ENCODE measurements at places on chromosomes 7 and 10. TPM values are rescaled to one million over a fixed set of nuclear protein-coding genes. Genes with fewer than 3 reads are reported as not detected.

ITPRIP gene
- 66.7 TPM for total RNA-seq

OR13A1 gene
- total RNA-seq = not detected

FZD8 gene
- 8.7 TPM for total RNA-seq

RPP30 gene
- total RNA-seq = 45.3 TPM

ABCB4 gene
- not detected for total RNA-seq

LLCFC1 gene
- total RNA-seq = not detected

CHAT gene
- not detected for total RNA-seq

MYH16 gene
- total RNA-seq = 0.51 TPM

IFIT2 gene
- 3.6 TPM for total RNA-seq

ZSCAN21 gene
- total RNA-seq = 10.5 TPM

ITPRID1 gene
- total RNA-seq = not detected

NXPH1 gene
- total RNA-seq = not detected

CPA4 gene
- 6.8 TPM for total RNA-seq

PRSS37 gene
- not detected for total RNA-seq

MKI67 gene
- total RNA-seq = 73.1 TPM

DNAH11 gene
- 0.04 TPM for total RNA-seq

CALML3 gene
- total RNA-seq = not detected

LIPM gene
- total RNA-seq = not detected

MET gene
- 96.4 TPM for total RNA-seq

TCAF2 gene
- 0.36 TPM for total RNA-seq

CPA5 gene
- total RNA-seq = not detected

ZNF727 gene
- total RNA-seq = not detected

DNAJC9 gene
- 52.2 TPM for total RNA-seq

ZC3HAV1L gene
- 6.8 TPM for total RNA-seq

AGBL3 gene
- 1.1 TPM for total RNA-seq

FAM131B gene
- 0.50 TPM for total RNA-seq

BRAT1 gene
- 31.4 TPM for total RNA-seq

PDZD7 gene
- 0.63 TPM for total RNA-seq

CLEC2L gene
- not detected for total RNA-seq

KIN gene
- total RNA-seq = 8.7 TPM

NKX1-2 gene
- total RNA-seq = 0.05 TPM

VSTM4 gene
- 0.36 TPM for total RNA-seq

HIF1AN gene
- total RNA-seq = 19.2 TPM

TRIM73 gene
- total RNA-seq = 1.6 TPM

VWDE gene
- total RNA-seq = 0.60 TPM

SMO gene
- 13.8 TPM for total RNA-seq

PTPRE gene
- 4.0 TPM for total RNA-seq

SYT15B gene
- 3.6 TPM for total RNA-seq

IQCE gene
- total RNA-seq = 12.6 TPM

WNT16 gene
- not detected for total RNA-seq

UCN3 gene
- total RNA-seq = not detected

All from A549 treated with RU486 at 1 μM for 4 hours (cell line).